CD4-positive, alpha-beta T cell treated with Interleukin-4 for 4 hours (primary cell): ENCODE measurements at places on chromosomes 12 and 14.

- DNase-seq = no peak
These were observed 49.8 kb downstream of the PTGER2 start for GRCh38 chr14:52363961-52364360.

DNA sequence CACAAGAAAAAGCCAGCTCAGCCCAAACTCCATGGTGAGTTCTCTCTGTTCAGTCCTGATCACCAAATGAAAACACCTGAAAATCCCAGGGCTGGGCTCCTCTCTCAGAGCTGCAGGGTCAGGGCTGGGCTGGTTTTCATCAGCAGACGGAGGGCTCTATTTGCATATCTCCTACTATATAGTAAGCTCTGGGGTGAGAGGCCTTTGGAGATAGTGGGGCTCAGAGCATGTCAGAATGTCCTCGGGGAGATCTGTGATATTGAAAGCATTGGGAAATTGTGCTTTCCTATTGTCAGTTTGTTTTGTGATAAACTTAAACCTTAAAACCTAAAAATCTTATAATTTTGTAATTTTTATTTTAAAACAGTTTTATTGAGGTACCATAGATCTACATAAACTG is 742.6 kb downstream of the TMEM121 start:
- DNase-seq = no peak

GRCh38 chr12:97093187-97093683 is 186.2 kb downstream of the NEDD1 start:
- no peak for DNase-seq

GRCh38 chr14:95523051-95523814 is 6.8 kb upstream of the SYNE3 start:
- peak; percentile 66 for DNase-seq

GRCh38 chr14:93901813-93902212 is 25.3 kb upstream of the FAM181A start:
- DNase-seq = no peak

DNA sequence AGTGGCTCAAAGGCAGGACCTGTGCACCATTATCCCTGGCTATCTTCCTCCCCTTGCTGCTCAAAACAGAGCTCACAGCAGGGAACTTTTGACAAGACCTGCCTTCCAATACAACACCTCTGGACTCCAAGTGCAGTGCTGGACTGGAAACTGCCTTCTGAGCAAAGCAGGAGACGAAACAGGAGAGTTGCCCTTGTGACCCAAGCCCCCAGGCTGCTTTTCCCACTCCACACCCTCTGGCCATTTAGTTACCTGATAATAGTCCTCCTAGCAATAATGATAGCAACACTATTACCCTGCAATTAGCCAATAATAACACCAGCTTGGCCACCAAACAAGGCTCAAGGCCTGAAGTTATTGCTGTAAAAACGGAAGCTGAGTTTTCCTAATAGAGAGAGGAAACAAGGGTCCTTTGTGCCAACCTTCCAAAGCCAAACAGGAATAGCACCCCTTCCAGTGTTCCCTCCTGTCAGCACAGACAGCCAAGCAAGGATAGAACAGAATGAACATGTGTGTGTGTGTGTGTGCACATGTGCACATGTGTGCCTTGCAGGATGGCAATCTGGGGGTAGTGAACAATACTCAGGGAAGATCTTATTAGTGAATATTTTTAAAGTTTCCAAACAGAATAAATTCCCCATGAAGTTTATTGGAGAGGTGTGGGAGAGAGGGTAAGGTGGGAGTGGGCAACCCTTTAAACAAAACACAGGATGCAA is 9.2 kb upstream of the KRT73 start:
- DNase-seq = no peak

DNA sequence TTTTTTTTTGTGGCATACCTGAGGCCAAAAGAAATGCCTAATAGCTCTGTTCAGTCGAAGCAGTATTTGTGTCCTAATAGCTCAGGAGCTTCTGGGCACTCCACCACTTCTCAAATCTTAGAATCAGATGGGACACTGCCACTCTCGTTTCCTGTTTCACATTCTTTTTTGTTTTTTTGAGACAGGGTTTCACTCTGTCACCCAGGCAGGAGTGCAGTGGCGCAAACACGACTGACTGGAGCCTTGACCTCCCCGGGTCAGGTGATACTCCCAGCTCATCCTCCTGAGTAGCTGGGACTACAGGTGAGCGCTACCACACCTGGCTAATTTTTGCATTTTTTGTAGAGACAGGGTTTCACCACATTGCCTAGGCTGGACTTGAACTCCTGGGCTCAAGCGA is 52.7 kb downstream of the SPPL3 start:
- DNase-seq = no peak

DNA sequence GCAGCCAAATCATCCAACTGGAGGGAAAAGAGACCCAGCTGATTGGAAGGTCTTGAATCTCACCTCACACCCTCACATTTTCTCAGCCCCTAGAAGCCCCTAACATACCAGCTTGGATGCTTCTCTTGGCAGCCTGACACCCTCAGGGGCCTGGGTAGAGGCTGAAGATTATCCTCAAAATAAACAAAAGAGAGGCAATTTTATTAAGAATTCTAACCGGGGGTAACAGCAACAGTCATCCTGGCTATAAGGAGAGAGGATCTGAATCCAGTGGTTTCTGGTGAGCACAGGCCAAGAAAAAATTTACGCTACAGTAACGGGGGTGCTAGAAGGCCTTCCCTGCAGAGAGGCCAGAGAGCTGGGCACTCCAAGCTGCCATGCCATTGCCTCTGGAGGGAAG is 21.6 kb downstream of the KRT76 start:
- no peak for DNase-seq

GRCh38 chr12:100778967-100779590 is 15.5 kb upstream of the ANO4 start:
- DNase-seq = no peak

DNA sequence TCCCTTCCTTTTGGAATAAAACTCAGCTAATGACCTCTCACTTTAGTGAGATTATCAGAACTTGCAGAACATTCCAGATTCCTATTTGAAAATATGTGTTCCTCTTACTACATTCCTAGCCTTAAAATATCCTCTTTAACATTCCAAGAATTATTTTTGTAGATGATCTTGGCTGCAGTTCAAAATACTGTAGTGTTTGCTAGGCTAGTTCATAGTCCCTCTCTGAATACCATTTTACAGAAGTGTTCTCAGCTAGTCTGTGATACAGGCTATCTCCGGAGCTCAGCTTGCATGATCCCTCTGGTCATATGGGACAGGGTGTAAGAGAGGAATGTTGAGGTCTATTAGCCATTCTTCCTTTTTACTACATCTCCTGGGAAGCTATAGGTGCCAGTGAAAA is 17.6 kb upstream of the GPR33 start:
- no peak for DNase-seq

DNA sequence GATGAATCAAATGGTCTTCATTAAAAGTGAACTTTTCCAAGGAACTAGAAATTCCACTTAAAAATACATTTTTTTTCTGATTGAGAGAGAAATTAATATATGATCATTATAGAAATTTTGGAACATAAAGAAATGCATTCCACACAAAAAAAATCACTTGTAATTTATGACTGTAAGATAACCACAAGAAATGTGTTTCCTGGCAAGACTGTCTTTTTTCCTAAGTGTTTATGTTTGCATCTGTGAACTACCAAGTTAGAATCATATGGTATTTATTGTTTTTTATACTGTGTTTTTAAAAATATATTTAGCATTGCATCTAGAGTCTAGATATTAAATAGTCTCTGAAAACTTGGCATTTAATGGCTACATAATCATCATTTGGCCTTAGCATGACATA is 726.8 kb downstream of the BCL11B start:
- no peak for DNase-seq

- no peak for DNase-seq
These were observed 4.5 kb upstream of the KRT8 start for GRCh38 chr12:52909331-52909730.

GRCh38 chr14:50666772-50667683 is 1.1 kb downstream of the SAV1 start:
- peak; percentile 11 for DNase-seq

DNA sequence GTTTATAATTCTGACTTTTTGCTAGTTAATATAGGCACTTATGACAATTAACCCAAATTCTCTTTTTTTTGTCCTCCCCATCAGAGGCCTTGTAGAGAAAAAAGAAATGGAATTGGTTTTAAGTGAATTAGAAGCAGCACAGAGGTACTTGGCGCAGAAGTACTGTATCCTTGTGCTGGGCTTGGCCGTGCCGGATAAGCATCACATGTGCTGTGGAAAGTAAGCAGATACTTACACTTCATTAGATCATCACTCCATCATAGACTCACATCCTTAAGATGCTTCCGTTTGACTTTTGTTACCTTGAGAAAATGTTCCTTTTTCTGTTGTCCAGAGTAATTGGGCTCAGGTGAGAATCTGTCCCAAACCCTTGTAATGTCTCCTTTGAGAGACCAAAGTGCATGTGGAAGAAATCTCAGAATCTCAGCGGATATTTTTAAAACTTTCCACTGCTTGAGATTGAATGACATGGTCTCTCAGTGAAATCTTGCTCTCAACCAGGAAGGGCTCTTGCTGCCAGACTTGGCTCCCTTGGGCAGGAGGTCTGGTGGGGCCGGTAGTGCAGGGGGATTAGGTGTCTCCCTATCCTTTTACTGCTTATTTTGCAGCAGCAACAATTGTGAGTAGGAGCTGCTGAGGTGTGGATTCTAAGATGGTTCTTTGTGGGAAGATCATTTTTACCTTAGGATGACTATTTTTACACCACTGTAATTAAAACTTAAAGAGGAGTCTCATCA is 24.8 kb downstream of the PPP1R36 start:
- DNase-seq = no peak

DNA sequence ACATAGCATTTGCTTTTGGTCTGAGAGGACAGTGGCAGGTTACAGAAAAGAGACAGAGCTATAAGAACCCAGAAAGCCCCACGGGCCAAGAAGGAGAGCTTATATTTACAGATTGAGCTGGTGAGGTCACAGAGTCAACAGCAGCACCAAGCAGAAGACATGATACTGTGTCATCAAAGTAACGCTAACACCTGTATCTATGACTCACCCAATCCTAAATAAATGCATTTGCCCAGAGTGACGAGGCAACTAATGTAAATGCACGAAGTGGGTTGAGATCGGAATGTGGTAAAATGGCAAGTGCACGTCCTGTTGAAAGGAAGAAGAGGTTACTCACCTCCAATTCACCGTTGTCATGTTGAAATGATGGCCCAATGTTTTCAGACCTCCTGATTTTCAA is 6.7 kb upstream of the CD163L1 start:
- no peak for DNase-seq

- peak; percentile 77 for DNase-seq
These were observed 227.3 kb downstream of the KTN1 start for GRCh38 chr14:55807053-55807880.

- DNase-seq = peak; percentile 72
These were observed 132.8 kb upstream of the HIF1A start for GRCh38 chr14:61562321-61563161.

DNA sequence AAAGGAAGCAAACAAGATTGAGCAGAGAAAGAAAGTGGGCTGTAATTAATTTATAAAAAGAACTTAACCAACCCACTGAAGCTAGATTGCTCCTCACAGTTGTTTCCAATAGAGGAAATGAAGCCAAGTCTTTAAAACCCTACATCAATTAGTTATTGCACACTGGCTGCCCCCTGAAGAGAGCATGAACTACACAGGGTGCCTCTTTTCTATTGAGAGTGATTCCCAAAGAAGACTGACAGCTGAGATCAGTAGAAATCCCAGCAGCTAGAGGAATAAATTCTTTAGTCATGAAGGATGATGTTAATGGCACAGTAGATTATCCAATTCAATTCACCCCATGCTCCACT is 8.6 kb upstream of the USP15 start:
- DNase-seq = no peak

DNA sequence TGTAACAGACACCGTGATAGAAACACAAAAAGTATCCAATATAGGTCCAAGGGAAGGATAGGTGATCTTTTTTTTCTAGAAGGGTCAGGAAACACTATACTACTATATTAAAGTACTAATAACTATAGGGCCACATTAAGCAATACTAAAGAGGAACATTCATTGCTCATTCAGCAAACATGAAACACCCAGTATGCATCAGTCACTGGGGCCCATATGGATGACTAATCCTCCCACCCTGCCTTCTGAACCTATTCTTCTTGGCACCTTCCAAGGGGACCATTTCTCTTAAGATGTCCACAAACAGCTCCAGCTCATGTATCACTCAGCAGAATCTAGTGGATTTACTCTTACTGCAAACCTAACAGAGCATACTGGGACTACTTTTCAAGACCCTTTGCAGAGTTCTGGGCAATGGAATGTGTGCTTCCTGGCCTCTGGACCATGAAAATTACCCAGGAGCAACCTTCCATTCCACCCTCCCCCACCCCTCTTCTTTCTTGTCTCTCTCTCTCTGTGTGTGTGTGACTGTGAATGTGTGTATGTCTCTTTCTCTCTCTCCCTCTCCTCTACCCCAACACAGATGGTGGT is 187.9 kb downstream of the EPS8 start:
- peak; percentile 14 for DNase-seq

GRCh38 chr12:33439587-33440011 is at the start of gene SYT10:
SYT10 (minus strand) TSS chr12:33439819; CDS start chr12:33439522, 297 bp downstream.
- no peak for DNase-seq

GRCh38 chr12:12682284-12682683 is 13.7 kb downstream of the GPR19 start:
- no peak for DNase-seq

DNA sequence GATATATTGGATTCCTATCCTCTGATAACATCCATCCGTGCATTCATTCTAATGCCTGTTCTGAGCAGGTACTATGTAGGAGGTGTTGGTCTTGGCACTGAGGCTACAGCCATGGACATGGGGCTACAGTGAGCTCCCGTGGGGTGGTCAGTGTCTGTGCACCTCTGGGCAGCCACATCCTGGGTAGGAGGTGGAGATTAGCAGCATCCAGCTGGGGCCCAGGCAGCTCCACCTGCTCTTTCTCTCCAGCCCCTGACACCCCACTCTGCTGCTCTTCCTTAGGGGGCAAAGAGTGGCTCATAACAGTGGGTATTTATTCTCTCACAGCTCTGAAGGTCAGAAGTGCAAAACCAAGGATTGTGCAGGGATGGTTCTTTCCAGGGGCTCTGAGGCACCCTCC is 292.0 kb upstream of the SFSWAP start:
- no peak for DNase-seq

- DNase-seq = no peak
These were observed 178.8 kb downstream of the STXBP6 start for GRCh38 chr14:24870949-24871701.

DNA sequence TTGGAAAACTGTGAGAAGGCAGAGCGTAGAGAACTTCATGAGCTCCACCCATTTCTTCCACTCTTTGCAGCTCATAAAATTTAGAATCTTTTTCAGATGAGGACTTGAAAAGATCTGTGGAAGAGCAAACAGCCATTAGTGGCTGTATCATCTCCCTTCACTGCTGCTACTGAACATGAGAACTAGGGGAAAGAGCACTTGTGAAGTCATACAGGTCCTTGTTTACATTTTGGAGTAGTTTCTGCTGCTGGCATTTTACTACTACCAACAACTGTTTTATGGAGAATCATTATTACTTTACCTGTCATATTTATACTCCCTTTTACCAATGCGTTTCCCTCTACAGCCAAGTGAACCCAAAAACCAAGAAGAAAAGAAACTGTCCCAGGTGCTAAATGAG is 41.0 kb downstream of the RPGRIP1 start:
- DNase-seq = no peak

- no peak for DNase-seq
These were observed 530.5 kb downstream of the BCL11B start for GRCh38 chr14:98741523-98741922.

GRCh38 chr12:106048676-106049075 is 90.1 kb downstream of the NUAK1 start:
- DNase-seq = no peak
